Choroid plexus epithelial cell (primary cell): ENCODE measurements at places on chromosomes 2 and 18.

DNA sequence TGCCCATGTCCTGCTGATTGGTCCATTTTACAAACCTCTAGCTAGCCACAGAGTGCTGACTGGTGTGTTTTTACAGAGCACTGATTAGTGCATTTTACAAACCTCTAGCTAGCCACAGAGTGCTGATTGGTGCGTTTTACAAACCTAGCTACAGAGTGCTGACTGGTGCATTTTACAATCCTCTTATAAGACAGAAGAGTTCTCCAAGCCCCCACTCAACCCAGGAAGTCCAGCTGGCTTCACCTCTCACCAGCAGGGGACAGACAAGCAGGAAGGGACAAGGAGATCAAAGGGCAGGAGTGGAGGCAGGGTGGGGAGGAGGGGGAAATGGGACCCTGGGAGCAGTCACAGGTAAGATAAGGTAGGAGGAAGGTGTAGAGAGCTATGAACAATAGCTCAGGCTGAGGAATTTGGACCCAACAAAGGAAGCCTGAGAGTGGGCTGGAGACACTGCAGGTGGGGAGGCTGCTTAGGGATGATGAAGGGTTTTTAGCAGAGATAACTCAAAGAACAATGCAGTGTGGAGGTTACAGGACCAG is 37.1 kb downstream of the SH2D6 start:
- DNase-seq, result no peak

DNA sequence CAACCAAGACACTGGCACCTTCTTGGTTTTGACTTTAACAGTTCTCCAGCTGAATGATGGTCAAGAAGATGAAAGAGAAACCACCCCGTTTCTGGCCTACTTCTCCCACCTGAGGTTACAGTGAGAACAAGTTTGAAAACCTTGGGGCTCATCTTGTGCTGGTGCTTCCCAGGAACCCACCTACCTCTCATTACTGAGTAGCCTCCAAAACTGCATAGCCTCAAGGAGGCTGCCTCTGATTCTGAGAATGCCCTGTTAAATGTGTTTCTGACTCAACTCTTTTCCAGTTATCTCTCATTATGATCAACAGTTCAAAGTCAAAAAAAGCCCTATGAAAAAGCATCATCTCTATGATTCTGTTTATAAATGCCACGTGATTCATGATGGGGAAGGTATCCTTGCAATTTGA is 121.9 kb downstream of the CACNB4 start:
- no peak for DNase-seq

GRCh38 chr18:61502472-61502871 is 169.2 kb downstream of the CDH20 start:
- peak; percentile 86 for DNase-seq

DNA sequence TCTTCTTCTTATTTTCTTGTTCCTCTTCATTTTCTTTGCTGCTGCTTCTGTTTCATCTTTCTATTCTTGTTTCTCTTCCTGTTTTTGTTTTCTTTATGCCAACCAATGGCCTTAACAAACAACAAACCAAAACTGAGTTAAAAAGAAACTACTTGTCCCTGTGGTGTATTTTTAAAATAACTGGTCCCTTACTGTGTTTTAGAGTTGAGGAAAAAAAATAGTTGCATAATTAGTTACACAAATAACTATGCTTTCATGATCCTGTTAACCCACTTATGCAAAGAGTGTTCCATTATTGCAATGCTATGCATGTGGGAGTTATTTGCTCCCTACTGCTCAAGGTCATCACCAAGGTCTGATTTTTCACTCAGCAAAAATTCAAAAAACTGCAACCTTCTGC is 39.5 kb upstream of the IMP4 start:
- DNase-seq, result no peak

- DNase-seq, result no peak
Observed at GRCh38 chr2:158735822-158736580, 59.1 kb upstream of the DAPL1 start.

- DNase-seq, result peak; percentile 87
Observed at GRCh38 chr2:240566203-240567136, 1.8 kb upstream of the RNPEPL1 start.

DNA sequence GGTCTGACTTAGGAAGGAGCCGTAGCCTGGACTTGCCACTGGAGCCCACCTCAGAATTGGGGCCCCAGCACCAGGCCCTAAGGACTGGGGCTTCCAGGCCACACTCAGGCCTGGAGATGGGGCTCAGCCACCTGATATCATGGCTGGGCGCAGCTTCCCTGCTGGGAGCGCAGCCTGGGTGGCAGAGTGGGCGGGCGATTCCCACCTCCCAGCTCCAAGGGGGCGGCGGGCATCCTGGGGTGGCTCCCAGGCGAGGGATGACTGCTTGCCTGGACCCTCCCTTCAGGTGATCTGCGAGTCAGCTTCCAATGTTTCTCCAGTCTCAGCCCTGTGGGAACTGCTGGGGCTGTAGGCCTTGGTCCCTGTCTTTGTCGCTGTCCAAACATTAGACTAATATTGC is 20.1 kb downstream of the GPR35 start:
- no peak for DNase-seq

GRCh38 chr2:72128059-72128842 is 19.4 kb downstream of the CYP26B1 start:
- no peak for DNase-seq

DNA sequence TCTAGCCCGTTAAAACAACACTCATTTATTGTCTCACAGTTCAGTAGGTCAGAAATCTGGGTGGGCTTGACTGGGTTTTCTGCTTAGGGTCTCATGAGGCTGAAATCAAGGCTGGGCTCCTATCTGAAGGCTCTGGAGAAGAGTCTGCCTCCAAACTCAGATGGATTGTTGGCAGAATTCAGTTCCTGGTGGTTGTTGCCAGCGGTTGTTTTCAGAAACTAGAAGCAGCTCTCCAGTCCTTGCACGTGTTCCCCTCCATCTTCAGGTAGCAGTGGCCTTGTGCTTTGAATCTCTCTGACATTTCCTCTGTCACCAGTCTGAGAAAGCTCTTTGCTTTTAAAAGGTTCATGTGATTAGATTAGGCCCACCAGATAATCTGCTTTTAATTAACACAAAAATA is 20.1 kb upstream of the FN1 start:
- no peak for DNase-seq

DNA sequence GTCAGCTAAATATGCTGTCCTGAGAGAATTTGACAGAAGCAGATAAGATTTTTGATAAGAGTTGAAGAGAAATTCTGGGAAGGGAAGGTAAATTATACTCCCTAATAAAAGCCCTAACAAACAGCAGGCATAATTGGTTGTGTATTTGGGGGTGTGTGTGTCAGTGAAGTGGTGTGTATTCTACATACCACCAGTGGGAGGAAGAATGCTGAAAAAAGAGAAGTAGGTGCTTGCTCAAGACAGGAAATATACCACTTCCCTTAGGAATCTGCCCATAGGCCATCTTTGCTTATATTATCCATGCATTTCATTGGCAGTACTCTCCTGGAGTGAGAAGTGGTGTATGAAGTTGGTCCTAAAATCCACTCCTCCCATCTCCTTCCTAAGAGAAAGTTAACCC is 76.2 kb downstream of the FMNL2 start:
- DNase-seq, result peak; percentile 42

GRCh38 chr2:118672571-118673158 is 174.8 kb downstream of the EN1 start:
- peak; percentile 28 for DNase-seq

GRCh38 chr18:37552286-37552685 is 13.3 kb downstream of the CELF4 start:
- DNase-seq, result no peak

DNA sequence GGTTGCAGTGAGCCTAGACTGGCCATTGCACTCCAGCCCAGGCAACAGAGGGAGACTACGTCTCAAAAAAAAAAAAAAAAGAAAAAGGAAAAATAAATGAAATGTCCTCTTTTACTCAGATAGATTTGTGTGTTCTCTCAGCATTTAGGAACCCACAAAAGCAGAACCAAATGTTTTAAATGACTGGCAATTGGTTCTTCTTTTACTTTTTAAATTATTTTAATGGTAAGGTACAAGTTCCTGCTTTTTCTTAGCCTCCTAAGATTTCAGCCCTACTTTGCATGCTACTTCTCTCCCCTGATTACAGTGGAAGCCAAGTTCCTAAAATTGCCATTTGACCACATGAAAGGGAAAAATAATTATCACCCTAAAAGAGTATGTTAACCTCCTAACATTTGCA is 23.5 kb downstream of the SRSF7 start:
- DNase-seq, result no peak

DNA sequence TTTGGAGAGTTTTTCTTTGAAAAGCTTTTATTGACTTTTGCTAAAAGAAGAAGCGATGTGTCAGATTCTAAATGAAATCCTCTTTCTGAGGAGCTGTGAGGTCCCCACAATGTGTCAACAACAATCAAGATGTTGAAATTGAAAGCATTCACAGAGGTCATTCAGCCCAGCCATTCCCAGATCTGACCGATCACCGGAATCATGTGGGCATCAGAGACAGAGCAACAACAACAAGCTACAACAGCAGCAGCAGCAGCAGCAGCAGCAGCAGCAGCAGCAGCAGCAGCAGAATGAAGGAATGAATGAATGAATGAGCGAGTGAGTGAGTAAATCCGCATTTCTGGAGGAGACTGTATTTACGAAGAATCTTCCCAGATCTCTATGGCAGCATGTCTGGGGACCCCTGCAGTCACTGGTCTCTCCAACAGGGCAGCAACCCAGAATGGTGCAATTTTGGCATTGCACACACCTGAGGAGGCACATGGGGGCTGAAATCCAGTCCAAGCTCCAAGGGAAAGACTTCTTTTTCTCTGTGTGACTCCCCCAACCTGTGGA is 299.0 kb downstream of the MYCN start:
- DNase-seq, result no peak

DNA sequence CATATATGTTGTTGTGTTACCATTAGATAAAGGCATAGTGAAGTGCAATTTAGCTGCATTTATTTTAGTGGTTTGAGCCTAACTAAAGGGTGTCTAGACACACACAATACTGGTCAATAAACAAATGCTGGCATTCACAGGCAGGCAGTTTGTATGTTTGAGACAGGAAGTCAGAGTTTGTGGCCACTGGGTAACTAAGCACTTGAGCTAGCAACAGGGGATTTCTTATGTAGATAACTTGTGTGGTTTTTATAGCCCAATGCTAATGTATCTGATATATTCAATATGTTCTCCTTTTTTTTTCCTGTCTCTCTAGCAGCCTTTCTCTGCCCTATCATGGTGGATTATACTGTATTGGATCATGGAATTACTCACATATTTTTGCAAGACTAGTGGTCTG is 38.1 kb downstream of the LRRTM4 start:
- no peak for DNase-seq

DNA sequence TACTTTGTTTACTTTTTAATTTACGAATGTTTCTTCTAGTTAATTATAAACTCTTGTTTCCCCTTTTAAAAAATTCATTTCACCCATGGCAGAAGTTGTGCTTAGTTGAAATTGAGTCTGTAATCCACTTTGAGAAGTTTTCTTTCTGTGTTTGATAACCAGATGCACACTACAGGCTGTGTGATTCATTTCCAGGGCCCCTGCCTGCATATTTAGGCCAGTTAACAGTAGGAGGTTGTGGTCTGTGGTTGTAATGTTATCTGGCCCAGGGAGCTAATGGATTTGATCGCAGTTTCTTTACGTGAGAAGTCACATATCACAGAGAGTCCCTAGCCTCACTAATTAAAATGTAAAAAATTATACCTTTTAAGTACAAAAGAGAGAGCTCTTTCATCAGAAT is 3.3 kb downstream of the CDH7 start:
- peak; percentile 82 for DNase-seq

- DNase-seq, result no peak
Observed at GRCh38 chr2:50069454-50069853, 915.1 kb upstream of the FSHR start.

- DNase-seq, result no peak
Observed at GRCh38 chr2:232367591-232368233, 10.8 kb upstream of the ALPP start.

- DNase-seq, result peak; percentile 58
Observed at GRCh38 chr2:207926133-207926988, 99.0 kb downstream of the PLEKHM3 start.

GRCh38 chr2:44188696-44189095 is 20.0 kb downstream of the PPM1B start:
- no peak for DNase-seq

- DNase-seq, result no peak
Observed at GRCh38 chr18:9333441-9334328, 888 bp upstream of the TWSG1 start.

DNA sequence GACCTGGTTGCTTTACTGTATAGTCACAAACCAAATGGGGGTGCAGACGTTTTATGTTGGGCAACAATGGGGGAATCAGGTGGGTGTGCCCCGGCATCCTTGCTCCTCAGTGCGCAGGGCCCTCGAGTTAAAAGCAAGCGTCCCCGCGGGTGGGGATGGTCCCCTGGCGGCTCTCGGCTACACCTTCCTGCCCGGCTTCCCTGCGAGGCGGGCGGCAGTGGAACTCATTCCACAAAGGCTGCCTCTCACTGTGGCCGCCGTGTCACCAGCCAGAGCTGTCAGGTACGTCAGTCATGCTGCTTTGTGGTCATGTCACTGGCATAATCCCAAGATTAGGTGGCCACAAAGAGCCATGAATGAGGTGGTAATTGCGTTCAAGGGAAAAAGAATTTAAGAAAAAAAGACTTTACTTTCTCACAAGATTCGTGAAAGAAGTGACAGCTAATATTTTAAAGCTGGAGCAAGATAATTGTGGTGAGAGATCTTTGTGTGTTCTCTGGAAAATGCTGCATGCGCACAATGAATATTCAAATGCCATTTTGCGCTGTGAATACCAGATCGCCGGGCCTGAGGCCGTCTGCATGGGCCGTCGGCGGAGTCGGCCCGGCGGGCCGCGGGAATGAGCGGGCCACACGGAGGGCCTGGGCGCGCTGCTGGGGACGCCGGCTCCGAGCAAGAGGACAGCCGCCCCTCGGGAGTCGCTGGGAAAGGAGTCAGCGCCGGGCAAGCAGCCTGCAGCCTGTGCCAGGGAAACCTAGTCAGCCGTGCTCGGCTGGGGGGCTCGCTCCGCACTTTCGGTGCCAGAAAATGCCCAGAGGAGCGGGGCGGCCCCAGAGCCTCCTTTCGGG is 82.3 kb upstream of the LDLRAD4 start:
- peak; percentile 21 for DNase-seq

DNA sequence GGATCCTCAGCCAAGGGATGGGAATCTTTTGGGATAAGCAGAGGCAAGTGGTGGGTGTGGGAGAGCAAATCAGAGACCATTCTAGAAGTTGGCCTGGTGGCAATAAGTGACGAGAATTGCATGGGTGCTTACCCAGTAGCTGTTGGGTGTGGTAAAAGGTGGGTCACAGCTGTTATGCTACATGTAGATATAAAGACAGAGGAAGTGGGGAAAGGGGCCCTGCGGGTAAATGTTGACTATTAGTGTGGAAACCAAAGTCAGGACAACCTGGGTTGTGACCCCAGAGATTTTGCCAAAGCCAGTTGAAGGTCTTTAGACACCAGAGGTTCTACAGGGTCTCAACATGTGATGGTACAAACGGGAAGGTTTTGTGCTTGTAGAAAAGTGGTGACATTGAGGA is 443.6 kb upstream of the HNRNPA3 start:
- DNase-seq, result no peak

DNA sequence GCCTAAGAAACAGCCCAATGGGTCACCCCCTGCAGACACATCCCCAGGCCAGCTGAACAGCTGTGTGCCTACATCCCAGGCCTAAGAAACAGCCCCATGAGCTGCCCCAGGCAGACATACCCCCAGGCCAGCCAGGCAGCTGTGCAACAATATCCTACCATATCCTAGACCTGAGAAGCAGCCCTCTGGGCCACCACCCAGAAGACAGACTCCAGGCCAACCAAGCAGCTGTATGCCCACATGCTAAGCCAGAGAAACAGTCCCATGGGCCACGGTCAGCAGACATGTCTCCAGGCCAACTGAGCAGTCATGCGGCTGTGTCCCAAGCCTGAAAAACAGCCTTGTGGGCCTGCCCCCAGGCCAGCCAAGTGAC is 205.5 kb downstream of the ATAD2B start:
- no peak for DNase-seq
